ENCODE measurements at places on chromosomes 7 and 10. TPM values are rescaled to one million over a fixed set of nuclear protein-coding genes. Genes with fewer than 3 reads are reported as not detected.

DNA sequence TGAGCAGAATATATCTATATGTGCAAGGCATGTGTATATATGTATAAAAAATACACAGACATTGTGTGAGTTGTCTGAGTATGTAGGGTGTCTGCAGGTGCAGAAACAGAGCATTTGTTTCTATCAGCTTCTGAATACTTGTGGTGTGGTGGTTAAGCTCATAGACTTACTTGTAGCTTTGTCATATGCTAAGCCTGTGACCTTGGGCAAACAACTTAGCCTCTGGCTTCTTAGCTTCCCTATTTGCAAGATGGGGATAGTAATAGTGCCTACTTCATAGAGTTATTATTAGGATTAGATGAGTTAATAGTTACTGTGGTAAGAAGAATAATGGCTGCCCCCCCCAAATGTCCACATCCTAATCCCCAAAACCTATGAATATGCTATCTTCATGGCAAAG lies 28.2 kb upstream of the PAX2 start:
- no peak for DNase-seq

DNA sequence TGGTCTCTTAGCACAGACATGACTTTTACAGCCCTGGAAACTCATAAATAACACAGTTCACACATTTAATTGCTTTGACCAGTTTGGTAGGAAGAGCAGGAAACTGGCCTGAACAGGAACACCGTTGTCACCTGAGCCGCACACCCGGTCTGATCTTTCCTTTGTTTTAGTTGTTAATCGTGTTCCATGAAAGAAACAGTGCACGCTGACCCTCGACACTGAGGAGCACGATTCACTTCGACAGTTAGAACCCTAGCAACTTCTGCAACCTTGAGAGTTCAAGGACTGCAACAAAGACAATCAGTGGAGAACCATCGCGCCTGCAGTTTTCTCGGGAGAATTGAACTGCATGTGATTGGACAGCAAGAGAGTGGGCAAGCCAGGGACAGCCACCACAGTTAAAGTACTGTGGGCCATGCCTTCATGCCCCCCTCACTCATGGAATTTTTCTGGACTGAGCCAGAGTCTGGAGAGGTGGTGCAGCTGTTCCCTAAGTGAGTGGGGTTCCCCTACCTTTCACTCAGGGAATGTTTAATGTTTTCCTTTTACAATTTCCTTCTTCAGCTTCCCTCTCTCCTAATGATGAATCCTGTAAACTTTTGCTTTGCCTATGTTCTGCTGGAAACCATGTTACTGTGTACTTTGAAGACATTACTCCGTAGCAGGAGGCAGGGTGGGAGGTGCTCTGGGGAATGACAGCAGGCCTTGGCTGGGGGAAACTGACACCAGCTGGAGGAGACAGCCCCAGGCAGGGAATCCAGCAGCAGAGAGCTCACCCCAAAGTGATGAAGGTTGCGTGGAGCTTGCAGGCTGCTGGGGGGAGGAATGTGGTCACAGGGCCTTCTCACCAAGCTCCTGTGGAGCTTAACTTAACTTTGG lies 198.7 kb downstream of the ZNF438 start:
- no peak for DNase-seq

GRCh38 chr10:5694573-5694972 lies 9.9 kb downstream of the TASOR2 start:
- no peak for DNase-seq

DNA sequence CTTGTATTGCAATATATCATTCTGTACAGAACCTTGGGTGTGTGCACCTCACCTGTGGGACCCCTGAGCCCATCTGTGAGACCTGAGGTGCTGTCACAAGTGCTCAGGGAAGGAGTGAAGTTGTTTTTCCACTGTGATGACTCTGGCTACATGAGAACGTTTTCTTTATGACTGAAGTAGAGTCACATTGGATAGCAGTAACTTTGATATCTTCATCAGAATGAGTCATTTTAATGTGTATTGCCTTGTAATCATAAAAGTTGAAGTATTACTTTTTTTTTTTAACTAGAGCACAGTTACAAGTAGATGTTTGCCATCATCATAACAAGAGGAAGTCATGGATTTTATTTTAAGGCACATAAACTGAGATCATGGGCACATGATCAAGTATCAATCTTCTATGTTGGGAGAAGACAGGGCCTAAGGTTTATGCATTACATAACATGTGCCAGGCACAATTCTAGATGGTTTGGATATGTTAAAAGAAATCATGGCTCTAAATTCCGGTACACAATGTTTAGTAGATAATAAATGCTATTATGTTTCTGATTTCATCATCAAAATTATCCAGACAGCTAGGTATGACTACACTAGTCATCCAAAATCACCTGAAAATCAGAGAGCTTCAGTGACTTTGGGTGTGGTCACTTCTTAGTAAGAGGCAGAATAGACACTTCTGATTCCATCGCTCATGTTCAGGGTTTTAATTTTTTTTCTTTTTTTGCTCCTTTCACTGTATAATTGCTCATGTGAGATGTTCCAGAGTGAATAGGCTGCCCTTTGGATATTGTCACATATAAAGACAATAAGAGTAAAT lies 82.7 kb upstream of the KLF6 start:
- no peak for DNase-seq

DNAAF5 gene
- 23.4 TPM for total RNA-seq

GRCh38 chr7:46489106-46489505 lies 568.0 kb upstream of the IGFBP3 start:
- DNase-seq = no peak

EPHA1 gene
- total RNA-seq = 0.49 TPM

CEP55 gene
- total RNA-seq = not detected

DNA sequence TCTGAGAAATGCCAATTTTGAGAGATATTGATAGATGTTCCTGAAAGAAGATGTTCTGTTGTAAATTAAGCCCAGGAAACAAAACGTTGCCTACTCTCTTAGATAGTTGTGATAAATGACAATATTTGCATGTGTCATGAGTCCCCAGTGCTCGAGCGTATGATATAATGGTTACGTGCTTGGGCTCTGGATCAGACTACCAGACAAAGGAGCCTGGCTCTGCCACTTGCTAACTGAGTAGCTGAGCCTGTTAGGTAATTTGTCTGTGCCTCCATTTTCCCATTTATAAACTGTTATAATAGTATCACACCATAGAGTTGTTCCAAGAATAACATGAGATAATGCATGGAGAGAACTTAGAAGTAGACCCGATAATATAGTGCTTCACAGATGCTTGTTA lies 1.8 kb downstream of the A1CF start:
- no peak for DNase-seq

DNA sequence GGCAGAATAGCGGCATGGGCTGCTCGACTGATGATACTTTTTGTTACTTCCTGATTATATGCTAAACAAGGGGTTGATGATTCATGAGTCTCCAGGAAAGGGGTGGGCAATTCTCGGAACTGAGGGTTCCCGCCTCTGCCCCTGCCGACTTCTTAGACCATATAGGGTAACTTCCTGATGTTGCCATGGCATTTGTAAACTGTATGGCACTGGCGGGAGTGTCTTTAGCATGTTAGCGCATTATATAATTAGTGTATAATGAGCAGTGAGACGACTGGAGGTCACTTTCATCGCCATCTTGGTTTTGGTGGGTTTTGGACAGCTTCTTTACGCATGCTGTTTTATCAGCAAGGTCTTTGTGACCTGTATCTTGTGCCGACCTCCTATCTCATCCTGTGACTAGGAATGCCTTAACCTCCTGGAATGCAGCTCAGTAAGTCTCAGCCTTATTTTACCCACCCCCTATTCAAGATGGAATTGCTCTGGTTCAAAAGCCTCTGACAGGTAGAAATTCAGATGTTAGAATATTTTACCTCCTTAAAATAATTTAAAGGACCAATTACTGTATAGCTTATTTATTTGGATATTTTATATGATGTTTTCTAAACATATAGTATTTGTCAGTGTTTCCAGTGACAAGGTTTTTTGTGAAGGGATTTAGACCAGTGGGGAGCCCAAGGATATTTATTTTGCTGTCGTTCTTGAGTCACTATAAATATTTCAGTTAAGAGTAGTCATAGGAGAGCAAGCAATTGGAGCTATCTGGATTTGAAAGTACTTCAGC lies 90.1 kb upstream of the PIK3CG start:
- DNase-seq = no peak

- DNase-seq = no peak
These were observed 92.6 kb downstream of the CYTH3 start for GRCh38 chr7:6179620-6180343.

GRCh38 chr10:74137992-74138391 lies 12.6 kb downstream of the AP3M1 start:
- DNase-seq = no peak

GRCh38 chr10:7071421-7071820 lies 339.4 kb downstream of the SFMBT2 start:
- DNase-seq = no peak

- no peak for DNase-seq
These were observed 1.1 kb upstream of the EMX2 start for GRCh38 chr10:117541405-117541908.

DNA sequence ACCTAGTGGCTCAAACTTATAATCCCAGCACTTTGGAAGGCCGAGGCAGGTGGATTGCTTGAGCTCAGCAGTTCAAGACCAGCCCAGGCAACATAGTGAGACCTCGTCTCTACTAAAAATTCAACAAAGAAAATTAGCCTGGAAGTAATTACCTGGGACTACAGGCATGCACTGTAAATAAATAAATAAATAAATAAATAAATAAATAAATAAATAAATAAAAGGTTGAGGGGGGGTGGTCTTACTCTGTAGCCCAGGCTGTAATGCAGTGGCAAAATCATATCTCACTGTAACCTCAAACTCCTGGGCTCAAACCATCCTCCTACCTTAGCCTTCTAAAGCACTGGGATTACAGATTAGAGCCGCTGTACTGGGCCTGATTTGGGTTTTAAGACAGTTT lies 50.5 kb downstream of the RALA start:
- no peak for DNase-seq

WEE2 gene
- total RNA-seq = not detected

CREB3L2 gene
- 96.7 TPM for total RNA-seq

FAM131B gene
- 2.3 TPM for total RNA-seq

- no peak for DNase-seq
These were observed 12.6 kb upstream of the ICA1 start for GRCh38 chr7:8274589-8274988.

DNA sequence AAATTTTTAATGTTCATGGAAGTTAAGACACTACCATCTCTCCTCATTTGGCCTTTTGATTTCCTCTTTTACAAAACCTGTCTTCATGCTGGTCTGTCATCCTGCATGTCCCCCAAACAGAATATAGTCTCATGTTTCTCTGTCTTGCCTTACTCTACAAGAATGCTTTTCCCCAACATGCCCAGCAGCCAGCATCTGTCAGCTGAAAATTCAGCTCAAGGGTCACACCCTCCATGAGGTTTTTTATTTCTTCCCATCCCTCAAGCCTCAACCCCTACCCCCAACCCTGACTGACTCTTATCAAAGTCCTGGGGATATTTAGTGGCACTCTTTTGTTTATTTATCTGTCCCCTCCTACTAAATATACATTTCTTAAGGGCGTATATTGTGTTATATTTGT lies 202.0 kb downstream of the ANK3 start:
- DNase-seq = no peak

GDF10 gene
- total RNA-seq = 2.5 TPM

- no peak for DNase-seq
These were observed 193.8 kb downstream of the THSD7A start for GRCh38 chr7:11638011-11638774.

GRCh38 chr7:25068502-25069213 lies 56.4 kb downstream of the CYCS start:
- DNase-seq = no peak

GRCh38 chr7:106056513-106057203 lies 55.5 kb downstream of the SYPL1 start:
- no peak for DNase-seq

- DNase-seq = no peak
These were observed 150.5 kb upstream of the IGFBP3 start for GRCh38 chr7:46071601-46072000.

DNA sequence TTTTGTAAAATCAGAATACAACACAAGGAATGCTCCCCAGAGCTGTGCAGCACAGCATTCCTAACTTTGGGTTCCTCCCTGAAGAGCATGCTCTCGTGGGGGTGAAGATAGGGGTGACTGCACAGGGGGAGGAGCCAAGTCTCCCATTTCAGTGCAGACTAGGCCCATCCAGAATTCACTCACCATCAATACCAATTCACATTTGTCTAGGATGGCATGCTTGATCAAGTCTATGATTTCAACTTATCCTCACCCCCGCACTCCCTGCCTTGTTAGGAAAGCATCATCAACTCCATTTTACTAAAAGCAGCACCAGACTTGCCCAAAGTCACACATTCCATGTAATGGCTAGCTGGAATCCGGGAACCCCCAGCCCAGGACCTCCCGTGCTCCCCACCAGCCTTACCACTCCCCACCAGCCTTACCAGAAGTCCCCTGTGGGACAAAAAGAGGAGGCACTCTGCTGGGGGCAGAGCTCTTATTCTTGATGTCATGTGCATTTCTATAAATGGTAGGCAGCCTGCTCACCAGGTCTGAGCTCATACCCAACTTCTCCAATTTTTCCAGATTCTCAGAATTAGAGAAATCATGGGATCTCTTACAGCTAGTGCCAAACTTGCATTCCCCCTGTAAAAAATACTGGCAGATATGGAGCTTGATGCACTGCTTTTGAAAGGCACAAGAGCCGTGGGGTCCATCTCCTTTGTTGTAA lies 6.2 kb downstream of the PARP12 start:
- DNase-seq = no peak

ITGA8 gene
- 1,173 TPM for total RNA-seq

MMD2 gene
- total RNA-seq = not detected

DNA sequence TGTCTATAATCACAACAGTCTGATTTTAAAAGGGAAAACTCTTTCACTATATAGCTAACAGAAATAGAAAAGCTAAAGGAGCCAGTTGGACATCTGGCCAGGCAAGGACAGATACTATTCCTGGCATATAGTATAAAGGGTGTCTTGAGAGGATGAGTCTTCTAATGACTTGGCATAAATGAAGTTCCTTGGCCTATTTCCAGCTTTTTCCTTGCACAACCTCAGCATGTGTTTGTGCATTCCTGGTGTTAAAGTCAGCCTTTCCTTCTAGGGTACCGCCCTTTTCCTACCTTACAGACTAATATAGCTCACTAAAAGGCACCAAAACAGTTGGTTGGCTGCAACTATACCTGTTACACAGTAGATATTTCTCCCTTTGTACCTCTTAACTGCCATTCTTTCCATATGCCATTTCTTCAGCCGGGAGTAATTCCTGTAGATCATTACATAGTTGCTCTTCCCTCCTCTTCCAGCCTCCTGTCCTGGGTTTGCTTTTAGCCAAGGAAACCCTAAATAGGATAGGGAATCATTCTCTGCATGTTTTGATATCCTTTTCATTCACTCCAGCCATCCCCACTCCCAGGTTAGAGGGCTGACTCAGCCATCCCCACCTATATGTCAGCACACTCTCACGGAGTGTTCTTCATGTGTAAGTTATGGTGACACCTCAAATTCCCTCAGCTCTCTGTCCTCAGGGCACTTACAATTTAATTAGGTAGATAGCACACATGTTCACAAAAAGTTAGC lies 102.1 kb upstream of the MDFIC start:
- no peak for DNase-seq
